ENCODE measurements at places on chromosomes 11 and 22.

DNA sequence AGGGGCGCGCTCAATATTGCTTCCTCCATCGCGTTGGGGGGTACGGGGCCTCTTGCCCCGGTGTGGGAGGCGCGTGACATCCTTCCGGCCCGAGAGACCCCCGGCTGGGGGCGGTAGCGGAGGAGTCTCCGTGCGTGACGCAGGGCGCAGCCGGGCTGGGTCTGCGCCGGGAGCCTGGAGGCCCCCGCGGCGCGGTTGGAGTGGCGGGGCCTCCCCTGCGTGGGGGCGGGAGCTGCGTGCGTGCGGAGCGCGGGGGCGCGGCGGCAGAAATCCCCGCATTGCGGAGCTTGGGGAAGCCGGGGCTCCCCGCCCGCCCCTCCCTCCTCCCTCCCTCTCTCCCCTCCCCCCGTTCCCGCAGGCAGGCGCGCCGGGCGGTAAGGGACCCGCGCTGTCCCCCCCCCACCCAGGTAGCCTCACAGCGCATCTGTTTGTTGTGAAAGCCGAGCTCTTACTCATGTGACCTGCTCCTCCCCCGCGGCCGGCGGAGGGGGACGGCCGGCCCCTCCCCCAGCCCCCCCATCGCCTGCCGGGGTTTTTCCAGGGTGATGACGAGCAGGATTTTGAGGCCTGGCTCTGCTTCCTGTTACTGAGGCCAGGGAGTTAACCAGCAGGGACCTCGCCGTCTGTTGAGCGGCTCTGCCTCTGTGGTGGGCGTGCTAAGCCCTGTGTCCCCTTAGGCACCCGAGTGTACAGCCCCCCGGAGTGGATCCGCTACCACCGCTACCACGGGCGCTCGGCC, 1.6 kb downstream of the PIM3 start:
- DNase-seq = peak; percentile 64

DNA sequence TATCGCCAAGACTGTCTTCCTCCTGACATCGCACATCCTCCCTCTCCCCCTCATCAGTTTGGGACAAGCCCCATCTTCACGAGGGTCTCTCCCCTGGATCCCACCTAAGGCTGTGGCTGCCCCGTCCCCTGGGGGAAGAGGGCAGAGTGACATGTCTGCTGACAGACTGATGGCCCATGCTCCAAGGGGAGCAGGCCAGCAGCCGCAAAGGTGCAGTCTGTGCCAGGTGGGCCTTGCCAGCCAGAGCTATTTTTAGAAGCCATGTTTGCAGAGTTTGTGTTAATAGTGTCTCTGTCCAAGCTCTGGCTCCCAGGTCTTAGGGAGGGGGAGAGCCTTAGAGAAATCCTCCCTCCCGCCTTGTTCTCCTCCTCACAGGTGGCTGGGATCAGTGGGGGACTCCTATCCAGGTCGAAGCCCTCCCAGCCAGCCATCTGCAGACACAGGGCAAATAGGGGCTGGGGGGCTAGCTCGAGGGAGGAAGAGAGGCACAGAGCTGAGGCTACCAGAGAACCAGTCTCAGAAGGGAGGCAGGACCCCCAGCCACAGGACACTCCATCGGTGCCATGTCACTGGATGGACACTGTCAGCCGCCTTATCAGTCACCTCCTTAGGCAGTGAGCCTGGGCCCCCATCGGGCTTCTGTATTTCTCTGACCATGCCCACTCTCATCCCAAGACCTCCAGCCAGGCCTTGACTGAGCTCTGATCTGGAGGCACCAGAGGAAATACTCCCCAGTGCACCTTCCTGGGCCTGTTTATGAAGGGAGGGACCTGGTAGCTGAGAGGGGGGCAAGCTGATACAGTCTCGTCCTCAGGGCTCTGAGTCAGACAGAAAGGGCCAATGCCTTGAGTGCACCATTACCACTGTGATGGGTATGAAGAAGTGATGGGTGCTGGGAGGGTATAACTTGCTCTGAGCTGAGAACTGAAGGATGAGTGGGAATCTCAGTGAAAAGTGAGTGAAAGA, 49.3 kb downstream of the CHRDL2 start:
- DNase-seq = no peak

- DNase-seq = no peak
Measured at GRCh38 chr11:67680696-67681470, 6.5 kb upstream of the ALDH3B2 start.

DNA sequence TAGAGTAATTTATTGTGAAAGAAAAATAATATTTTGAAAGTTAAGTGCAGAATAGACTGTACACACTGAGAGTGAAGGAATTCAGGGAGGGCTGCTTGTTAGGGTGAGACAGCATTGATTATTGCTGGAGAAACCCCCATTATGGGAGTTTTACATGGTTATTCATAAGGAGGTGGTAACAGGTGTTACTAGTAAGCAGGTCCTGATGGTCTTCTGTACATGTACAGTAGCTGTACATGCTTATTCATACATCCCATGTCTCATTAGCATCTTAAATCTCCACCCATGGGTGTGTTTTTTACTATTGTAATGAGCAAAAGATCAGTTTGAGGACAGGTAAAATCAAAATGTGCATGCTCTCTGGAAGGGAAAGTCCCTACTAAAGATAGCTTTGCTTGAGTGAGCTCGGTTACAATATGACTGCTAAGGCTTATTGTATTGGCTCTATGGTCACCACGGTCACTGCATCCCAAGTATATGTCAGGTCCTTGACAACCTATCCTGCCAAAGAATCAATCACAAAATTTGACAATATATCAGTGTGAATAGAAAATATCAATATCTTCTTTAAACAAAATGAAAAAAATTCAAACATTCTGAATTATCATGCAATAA, 6.2 kb downstream of the KDM4F start:
- DNase-seq = no peak

GRCh38 chr11:71268706-71269321, 16.4 kb upstream of the SHANK2 start:
- no peak for DNase-seq

DNA sequence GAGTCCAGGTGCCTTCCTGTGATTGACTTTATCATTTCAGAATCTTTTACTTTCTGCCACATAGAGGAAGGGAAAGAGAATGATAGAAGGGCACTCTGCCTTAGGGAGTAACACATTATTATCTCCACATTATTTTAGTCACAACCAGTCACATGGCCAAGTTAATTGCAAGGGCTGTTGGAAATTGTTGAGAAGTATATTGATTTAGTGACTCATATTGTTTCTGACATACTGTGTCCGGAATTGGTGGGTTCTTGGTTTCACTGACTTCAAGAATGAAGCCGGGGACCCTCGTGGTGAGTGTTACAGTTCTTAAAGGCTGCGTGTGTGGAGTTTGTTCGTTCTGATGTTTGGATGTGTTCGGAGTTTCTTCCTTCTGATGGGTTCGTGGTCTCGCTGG, 8.7 kb downstream of the OR51B4 start:
- DNase-seq = no peak

DNA sequence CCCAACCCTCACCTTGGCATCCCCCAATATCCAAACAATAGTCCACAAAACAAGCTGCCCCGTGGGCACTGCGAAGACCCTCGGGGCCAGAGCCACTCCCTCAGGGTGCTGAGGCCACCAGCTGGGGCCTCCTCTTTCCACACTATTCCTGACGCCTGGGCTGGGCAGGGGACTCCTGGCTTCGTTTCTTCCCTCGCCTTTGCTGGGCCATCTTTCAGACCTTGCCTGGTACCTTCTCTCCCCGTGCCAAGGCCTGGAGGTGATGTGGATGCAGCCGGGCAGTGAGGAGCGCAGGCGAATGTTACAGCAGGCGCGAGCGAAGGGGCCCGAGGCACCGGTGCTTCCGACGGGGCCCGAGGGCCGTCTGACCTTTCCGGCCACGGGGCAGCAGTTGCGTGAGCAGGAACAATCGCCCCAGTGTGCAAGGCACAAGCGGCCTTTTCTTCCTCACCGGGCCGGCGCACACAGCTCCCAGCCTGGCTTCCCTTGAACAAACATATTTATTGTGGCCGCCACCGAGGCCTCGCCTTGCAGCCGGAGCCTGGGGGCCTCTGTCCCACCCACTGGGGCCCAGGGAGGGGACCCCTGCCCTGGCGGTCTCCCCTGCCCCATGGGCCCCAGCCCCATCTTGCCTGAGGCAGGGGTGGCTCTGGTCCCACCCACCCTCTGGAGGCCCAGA, 32.6 kb upstream of the KCNQ1OT1 start:
- DNase-seq = no peak

- no peak for DNase-seq
Measured at GRCh38 chr11:130370845-130371590, 56.3 kb upstream of the ZBTB44 start.

GRCh38 chr22:20444325-20444724, 6.7 kb upstream of the SCARF2 start:
- DNase-seq = no peak

GRCh38 chr22:44523981-44524759, 26.1 kb upstream of the RTL6 start:
- DNase-seq = peak; percentile 70

DNA sequence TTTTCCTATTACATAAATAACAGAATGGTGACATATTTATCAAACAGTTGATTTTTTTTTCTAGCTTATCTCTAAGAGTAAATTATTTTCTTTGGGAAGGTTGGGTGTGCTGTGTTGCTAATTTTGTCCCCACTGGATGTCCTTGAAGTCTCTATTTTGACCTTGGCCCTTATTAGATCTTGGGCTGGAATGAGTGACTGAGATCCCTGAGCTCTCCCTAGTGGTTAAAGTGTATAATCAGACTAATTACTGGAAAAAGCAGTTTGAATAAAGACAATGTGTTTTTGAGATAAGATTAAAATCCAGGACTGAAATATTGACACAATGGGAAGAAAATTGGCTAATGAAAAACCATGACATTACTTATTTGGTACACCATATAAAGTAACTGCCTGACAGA, 56.1 kb downstream of the AASDHPPT start:
- DNase-seq = no peak

GRCh38 chr22:49656291-49656851, 171.3 kb downstream of the BRD1 start:
- no peak for DNase-seq

GRCh38 chr22:50174382-50175190, 4.1 kb downstream of the PANX2 start:
- no peak for DNase-seq

Data from trophoblast cell (in vitro differentiated cells and primary cell).